A549 treated with ZK216348 at 1 μM for 4 hours (cell line): ENCODE measurements at places on chromosomes 5 and 9. TPM values are rescaled to one million over a fixed set of nuclear protein-coding genes. Genes with fewer than 3 reads are reported as not detected.

The QRFP gene
- total RNA-seq: not detected in 5 replicates

The FAM81B gene
- total RNA-seq: not detected in 5 replicates

The PCDHGB3 gene
- total RNA-seq: 0.12 to 0.29 TPM (median 0.27 TPM) in 5 replicates

The SPINK6 gene
- 0.52 to 1.7 TPM (median 0.65 TPM) in 3 of 5 replicates, not detected in the others for total RNA-seq

The RASGEF1C gene
- 0.50 TPM in 1 of 5 replicates, not detected in the others for total RNA-seq

The PCDHB13 gene
- total RNA-seq: 0.06 to 0.20 TPM (median 0.08 TPM) in 4 of 5 replicates, not detected in the other

The CCDC192 gene
- total RNA-seq: not detected in 5 replicates

The PAEP gene
- 0.20 to 0.41 TPM in 2 of 5 replicates, not detected in the others for total RNA-seq

The PTPRD gene
- total RNA-seq: 0.15 to 0.55 TPM (median 0.40 TPM) in 5 replicates

The PCDHGA4 gene
- total RNA-seq: 0.11 to 0.23 TPM (median 0.17 TPM) in 5 replicates

The SPTAN1 gene
- total RNA-seq: 121 to 167 TPM (median 157 TPM) in 5 replicates

The BRD8 gene
- 46.1 to 55.8 TPM (median 50.1 TPM) in 5 replicates for total RNA-seq

The CER1 gene
- total RNA-seq: not detected in 5 replicates

The ZDHHC11B gene
- total RNA-seq: 1.1 to 1.8 TPM (median 1.5 TPM) in 5 replicates

The CAMSAP1 gene
- 19.4 to 22.4 TPM (median 19.7 TPM) in 5 replicates for total RNA-seq

The LRRC26 gene
- total RNA-seq: 0.39 to 2.0 TPM (median 1.6 TPM) in 5 replicates

The RPL37 gene
- 2,536 to 3,435 TPM (median 2,733 TPM) in 5 replicates for total RNA-seq

The ABCA2 gene
- total RNA-seq: 12.6 to 32.5 TPM (median 25.5 TPM) in 5 replicates

The ITGA1 gene
- 0.55 to 2.1 TPM (median 1.5 TPM) in 5 replicates for total RNA-seq

The RORB gene
- total RNA-seq: not detected in 5 replicates

The MORN5 gene
- total RNA-seq: not detected in 5 replicates

The WDR38 gene
- 0.13 to 0.19 TPM (median 0.19 TPM) in 3 of 5 replicates, not detected in the others for total RNA-seq

The PCDHA3 gene
- total RNA-seq: 0.68 to 1.2 TPM (median 1.0 TPM) in 5 replicates

The PCDHGA1 gene
- total RNA-seq: 0.22 to 0.40 TPM (median 0.30 TPM) in 5 replicates

The CTSV gene
- total RNA-seq: 11.7 to 13.9 TPM (median 12.8 TPM) in 5 replicates

The PCDHB3 gene
- 0.09 TPM in 1 of 5 replicates, not detected in the others for total RNA-seq

The LRRC19 gene
- total RNA-seq: not detected in 5 replicates

The CD72 gene
- total RNA-seq: 0.11 to 0.41 TPM (median 0.18 TPM) in 4 of 5 replicates, not detected in the other

The RHOBTB3 gene
- total RNA-seq: 5.3 to 10.5 TPM (median 8.4 TPM) in 5 replicates

The IL7R gene
- total RNA-seq: 0.19 to 0.55 TPM (median 0.35 TPM) in 5 replicates

The SLC34A1 gene
- not detected in 5 replicates for total RNA-seq

The OLFM1 gene
- 8.1 to 11.4 TPM (median 9.5 TPM) in 5 replicates for total RNA-seq

The LCN1 gene
- total RNA-seq: 0.53 TPM in 1 of 5 replicates, not detected in the others

The SCGB3A2 gene
- total RNA-seq: not detected in 5 replicates

The PAXX gene
- total RNA-seq: 37.9 to 83.8 TPM (median 71.5 TPM) in 5 replicates

The ADRB2 gene
- total RNA-seq: 0.53 to 1.2 TPM (median 0.73 TPM) in 5 replicates

The DNAJC18 gene
- total RNA-seq: 6.3 to 10.0 TPM (median 7.2 TPM) in 5 replicates

The PSD2 gene
- 0.02 to 0.09 TPM (median 0.05 TPM) in 4 of 5 replicates, not detected in the other for total RNA-seq

The FAM221B gene
- total RNA-seq: not detected in 5 replicates

The ETF1 gene
- 113 to 174 TPM (median 114 TPM) in 5 replicates for total RNA-seq
